ENCODE measurements at places on chromosomes 16 and 17.

- DNase-seq: no peak
These were observed 38.4 kb downstream of the ADAMTS18 start for GRCh38 chr16:77396461-77396860.

GRCh38 chr17:4899341-4900230 lies at the start of gene C17orf107:
Gene C17orf107 (plus strand): TSS chr17:4899536. CDS start chr17:4899763, 227 bp downstream.
- peak; percentile 74 for DNase-seq

GRCh38 chr17:36144014-36144413 lies 32.4 kb downstream of the TBC1D3B start:
- DNase-seq: no peak

- no peak for DNase-seq
These were observed at the start of gene B3GNT9 for GRCh38 chr16:67150833-67151396. Gene B3GNT9 (minus strand): TSS chr16:67150998. CDS start chr16:67150485, 513 bp downstream.

- no peak for DNase-seq
These were observed 14.5 kb downstream of the C17orf100 start for GRCh38 chr17:6666077-6666521.

DNA sequence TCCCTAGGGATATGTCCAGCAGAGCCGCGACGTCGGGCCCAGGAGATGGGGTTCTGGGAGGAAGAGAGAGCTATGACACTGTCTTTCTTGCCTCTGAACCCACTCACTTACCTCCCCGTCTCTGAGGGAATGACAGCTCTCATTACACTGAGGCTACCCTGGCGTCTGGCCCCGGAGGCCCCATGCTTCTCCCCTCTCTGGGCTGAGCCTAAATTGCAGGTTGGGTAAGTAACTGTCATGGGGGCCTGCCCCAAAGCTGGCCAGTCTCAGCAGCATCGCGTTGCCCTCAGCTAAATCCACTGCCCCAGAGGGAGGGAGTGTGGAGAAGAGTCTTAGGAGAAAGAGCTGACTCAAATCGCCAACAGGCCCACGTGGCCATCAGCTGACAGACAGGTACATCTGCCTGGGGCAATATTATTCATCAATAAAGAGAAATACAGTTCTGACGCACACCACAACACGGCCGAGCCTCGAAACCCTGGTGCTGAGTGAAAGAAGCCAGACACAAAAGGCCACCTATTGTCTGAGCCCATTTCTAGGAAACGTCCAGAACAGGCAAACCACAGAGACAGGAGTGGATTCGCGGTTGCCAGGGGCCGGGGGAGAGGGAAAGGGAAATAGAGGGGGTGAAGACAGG lies 156.4 kb downstream of the C16orf95 start:
- no peak for DNase-seq

- no peak for DNase-seq
These were observed 933 bp downstream of the COPZ2 start for GRCh38 chr17:48036693-48037035.

DNA sequence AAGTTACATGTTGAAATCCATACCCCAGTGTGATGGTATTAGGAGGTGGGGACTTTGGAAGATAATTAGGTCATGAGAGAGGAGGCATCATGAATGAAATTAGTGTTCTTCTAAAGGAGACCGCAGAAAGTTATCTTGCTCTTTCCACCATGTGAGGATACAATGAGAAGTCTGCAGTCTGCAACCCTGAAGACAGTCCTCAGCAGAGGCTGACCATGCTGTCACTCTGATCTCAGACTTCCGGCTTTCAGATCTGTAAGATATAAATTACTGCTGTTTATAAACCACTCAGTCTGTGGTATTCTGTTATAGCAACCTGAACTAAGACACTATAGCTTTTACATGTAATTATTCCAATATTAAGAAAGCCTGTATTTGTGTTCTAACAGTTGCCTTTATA lies 116.7 kb upstream of the CES5A start:
- no peak for DNase-seq

DNA sequence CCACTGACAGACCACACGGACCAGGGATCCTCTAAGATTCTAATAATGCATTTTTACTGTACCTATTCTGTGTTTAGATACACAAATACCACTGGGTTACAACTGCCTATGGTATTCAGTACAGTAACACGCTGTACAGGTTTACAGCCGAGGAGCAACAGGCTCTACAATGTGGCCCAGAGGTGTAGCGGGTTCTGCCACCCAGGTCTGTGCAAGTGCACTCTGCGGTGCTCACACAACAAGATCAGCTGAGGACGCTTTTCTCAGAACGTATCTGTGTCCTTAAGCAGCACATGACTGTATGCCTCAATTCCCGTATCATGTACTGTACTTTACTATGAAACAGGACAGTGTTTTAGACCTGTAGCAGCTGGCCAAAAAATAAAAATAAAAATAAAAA lies 6.5 kb downstream of the ZCCHC14 start:
- DNase-seq: no peak

DNA sequence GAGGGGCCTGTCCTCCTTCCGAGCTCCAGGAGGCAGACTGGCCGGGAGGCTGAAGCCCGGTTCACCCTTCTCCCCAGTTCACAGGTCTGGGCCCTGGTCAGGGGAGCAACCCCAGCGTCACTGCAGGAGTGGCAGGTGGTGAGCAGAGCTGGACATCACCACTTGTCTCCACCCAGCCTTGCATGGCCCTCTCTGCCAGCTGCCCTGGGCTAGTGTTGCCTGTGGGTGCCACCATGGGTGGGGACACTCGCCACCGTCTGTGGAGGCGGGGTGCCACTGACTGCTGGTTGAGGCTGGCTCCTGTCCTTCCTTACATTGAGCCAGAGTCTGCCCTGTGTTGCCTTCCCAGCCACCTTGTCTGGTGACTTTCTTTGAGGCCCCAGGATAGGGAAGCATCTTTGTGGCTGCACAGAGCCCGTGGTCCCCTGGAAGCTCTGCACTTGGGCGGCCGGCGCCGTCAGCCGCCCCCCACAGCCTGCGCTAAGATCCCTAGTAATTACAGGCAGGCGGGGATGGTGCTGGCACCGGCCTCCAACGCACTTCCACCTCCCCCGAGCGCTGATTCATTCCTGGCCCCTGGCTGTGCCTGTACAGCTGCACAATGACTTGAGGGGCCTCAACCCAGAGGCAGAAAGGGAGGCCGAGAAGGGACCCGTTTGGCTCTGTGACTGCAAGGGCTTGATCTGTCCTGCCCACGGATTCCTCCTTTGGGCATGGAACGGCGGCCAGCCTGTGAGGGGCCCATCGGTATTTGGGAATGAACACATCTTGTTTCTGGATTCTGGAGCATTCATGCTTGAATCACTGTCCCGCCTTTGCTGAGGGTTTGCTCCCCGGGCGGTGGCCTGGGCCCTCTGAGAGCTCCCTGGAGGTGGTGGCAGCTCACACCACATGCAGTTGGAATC lies 5.2 kb downstream of the BAIAP2 start:
- no peak for DNase-seq

GRCh38 chr17:31289790-31290189 lies 7.2 kb downstream of the OMG start:
- no peak for DNase-seq

DNA sequence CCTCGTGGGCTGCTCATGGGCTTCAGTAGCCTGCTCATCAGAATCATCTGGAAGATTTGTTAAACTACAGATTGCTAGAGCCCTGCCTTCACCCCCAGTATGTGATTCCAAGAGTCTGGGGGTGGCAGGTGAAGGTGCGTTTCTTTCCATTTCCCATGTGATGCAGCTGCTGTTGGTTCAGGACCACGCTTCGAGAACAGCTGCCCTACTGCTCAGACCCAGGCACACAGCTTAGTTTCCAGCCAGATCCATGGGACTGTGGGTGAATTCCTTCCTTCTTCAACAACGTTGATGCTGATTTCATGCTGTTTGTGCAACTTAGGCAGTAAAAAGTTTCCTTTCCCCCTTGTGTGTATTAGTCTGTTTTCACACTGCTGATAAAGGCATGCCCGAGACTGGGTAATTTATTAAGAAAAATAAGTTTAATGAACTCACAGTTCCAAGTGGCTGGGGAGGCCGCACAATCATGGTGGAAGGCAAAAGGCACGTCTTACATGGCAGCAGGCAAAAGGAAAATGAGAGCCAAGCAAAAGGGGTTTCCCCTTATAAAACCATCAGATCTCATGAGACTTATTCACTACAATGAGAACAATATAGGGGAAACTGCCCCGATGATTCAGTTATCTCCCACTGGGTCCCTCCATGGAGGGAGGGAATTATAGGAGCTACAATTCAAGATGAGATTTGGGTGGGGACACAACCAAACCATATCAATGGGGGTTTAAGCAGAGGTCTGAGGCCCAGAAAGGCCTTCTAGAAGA lies 159.2 kb downstream of the XYLT1 start:
- DNase-seq: no peak

DNA sequence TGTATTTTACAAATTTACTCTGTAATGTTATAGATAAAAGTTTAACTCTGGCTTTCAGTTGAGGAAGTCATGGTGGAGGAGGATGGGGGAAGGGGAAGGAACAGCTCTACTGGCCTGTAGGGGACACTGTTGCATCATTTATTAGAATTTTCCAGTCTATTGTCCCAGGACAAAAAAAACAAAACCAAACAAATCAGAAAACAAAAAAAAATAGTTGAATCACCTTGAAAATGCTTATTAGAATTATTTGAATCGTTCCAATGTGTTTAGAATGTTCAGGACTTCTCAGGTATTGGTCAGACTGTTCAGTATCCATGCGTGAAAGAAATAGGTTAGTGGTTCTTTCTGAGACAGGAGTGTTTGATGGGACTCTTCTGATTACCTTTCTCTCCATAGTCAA lies 242.0 kb downstream of the FTO start:
- DNase-seq: no peak

- DNase-seq: no peak
These were observed 37.5 kb upstream of the KCNJ16 start for GRCh38 chr17:70037498-70037897.

DNA sequence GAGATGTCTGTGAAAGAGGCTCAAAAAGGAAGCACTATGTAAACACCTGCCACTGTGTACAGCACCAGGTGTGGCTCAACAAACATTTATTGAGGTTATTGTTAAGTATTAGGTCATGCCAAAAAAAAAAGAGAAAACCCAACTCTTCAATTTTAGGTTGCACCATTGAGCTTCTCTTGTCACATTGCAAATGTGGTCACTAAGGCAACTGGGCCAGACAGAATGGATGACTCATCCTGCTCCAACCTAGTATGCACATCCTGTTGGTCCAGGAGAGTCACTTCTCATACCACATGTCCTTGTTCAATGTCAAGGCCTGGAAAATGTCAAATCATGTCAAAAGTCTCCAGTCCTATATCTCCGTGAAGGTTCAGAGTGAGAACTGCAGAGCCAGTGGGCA lies 25.0 kb downstream of the HOXB1 start:
- DNase-seq: no peak

DNA sequence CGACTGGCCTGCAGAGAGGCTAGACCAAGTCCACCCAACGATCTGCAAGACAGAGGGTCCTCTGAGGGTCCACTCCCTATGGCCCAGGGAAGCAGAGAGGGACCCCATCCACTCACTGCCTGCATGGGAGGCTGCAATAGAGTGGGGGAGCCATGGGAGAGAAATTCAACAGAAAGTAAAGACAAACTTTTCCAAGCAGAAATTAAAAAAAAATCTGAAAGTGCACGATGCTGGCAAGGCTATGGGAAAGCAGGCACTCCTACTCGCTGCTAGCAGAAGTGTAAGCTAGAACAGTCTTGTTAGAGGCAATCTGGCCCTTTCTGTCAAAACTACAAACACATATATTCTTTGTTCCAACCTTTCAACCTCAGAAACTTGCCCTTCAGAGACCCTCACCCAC lies 85.4 kb downstream of the GAS7 start:
- DNase-seq: no peak

GRCh38 chr17:66805567-66805966 lies 29.4 kb upstream of the CACNG5 start:
- DNase-seq: no peak

DNA sequence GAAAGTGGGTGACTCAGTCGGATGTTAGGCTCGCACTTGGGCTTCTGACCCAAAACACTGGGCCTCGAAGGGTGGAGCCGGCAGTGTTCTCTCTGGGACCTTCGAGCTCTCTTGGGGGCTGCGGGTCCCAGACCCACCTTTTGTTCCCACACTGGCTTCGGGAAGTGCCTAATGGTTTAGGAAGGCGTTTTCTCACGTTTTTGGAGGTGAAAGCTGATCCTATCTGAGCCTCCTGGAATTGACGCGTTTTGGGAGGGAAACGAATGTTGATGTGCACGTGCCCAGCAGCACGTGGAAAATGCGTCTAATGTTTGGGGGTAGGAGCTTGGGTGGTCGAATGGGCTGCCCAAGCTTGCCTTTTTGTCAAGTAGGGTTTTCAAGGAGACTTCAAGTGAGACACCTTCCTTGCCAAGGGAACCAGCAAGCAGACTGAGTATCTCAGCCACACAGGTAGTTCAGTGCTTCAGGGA lies 666 bp downstream of the HGS start:
- no peak for DNase-seq

GRCh38 chr17:20218272-20218671 lies 209.1 kb downstream of the SPECC1 start:
- DNase-seq: no peak

DNA sequence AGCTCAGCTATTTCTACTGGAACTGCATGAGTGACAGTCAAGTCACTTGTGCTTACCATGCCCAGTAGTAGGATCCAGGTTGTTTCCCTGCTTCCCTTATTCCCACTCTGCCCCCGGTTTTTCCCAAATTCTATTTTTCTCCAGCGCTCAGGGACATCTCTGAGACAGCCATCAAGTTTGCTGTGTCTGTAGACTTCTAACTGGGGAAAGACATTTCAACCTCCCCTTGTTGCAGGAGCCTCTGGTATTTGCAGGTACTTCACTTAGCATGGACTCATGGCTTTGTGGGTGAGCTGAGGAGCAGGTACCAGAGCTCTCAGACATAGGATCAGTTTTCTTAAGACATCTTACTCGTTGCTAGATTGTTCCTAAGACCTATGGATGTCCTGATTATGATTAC lies 801.6 kb upstream of the RBFOX1 start:
- DNase-seq: no peak

All from stimulated activated CD4-positive, alpha-beta T cell treated with anti-CD3 and anti-CD28 coated beads, TNF-alpha, amount 100 ng/mL, for 1 hour (primary cell).